Activated gamma-delta T cell (primary cell): ENCODE measurements at places on chromosomes 3 and 15.

DNA sequence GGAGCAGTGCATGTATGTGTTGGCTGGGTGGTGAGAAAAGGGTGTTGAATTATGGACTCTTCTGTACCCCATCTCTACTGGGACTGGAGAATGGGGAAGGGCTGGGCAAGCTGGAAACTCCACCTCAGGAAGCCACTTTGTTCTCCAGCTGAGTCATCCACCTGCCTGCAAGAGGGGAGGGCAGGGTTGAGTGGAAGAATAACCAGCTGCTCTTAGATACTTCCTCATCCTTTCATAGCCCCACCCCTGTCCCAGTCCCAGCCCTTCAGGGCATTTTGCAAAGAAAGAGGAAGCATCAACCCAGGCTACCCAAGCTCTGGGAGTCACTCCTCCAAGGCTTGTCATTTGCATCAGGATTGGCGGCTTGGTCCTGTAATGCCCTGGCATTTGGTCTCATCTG lies 33.1 kb downstream of the RAB11A start:
- DNase-seq: no peak

- DNase-seq: no peak
Measured at GRCh38 chr3:40120806-40121205, 188.7 kb upstream of the EIF1B start.

- no peak for DNase-seq
Measured at GRCh38 chr15:60172143-60172542, 168.0 kb downstream of the FOXB1 start.

DNA sequence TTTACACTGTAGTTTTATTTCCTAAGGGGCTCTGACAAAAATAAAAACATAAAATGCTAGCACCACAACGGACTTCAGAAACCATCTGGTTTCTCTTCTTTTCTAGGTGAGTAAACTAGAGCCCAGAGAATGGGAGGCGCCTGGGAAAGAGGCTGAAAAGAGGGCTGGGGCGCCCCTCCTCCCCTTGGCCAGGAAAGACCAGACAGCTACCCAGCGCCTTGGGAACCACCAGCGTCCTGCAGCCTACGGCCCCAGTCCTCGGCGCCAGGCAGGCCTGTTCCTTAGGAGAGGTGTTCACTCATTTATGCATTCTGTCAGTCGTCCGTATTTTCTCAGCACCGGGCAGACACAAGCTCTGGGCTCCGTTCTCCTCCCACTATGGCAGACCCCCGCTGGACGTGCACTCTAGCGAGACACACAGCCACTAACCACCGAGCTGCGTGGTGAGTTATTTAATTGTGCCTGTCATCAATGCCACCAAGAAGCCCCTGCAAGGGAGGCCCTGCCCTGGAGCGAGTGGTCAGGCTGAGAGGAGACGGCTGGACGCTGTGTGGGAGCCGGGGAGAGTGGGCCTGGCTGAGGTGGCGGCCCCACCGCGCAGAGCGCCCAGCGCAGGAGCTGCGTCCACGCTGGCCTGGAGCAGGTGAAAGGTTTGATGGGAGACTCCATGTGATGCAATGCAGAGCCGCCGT lies 294.4 kb downstream of the OCA2 start:
- no peak for DNase-seq

GRCh38 chr3:171646357-171647133 lies 163.7 kb downstream of the PLD1 start:
- no peak for DNase-seq

GRCh38 chr3:159897331-159898075 lies 91.1 kb upstream of the IL12A start:
- DNase-seq: no peak

GRCh38 chr15:28942046-28942445 lies 56.3 kb downstream of the APBA2 start:
- DNase-seq: peak; percentile 21

- no peak for DNase-seq
Measured at GRCh38 chr3:146092230-146092629, 68.8 kb downstream of the PLOD2 start.

GRCh38 chr15:74180881-74181602 lies 7.5 kb downstream of the ISLR start:
- DNase-seq: no peak

- DNase-seq: no peak
Measured at GRCh38 chr3:197000211-197000610, 29.4 kb downstream of the MELTF start.

DNA sequence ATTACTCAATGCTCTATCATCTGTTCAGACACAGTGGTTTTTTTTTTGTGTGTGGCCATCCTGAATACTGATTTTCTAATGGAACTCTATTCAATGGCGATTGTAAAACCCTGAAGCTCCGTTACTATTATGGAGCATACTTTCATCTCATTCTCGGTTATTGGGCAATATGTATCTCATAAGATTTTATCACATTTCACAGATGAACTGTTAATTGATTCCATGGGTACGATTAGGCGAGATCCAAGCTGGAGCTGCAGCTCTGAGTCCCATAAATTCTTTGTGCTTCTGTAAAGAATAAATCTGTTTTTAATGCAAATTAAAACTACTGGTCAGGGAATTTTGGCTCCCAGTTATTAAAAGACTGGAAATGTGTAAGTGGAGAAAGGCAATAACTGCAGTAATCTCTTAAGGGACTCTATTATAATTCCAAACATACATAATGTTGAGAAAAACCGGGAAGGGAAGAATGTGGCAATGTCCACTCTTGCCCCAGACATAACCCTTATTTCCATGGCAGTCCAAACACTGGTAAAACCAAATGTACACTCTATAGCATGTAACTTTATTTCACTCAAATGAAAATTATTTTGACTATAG lies 82.2 kb downstream of the GREM1 start:
- DNase-seq: no peak

DNA sequence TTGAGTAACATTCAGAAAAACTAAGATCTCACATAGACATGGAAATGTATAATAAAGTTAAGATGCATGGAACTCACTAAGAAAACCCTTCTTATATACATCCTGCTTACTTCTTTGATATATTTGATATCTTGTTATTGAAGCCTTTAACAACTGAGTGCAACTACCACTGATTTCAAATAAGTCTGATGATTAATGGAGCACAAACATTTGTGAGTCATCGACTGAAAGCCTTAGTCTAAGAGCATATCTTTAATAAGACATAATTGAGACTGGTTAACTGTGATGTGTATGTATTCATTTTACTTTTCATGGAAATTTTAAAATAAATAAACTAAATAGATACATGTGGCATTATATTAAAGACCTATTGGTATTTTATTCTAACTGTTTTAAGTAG lies 740.5 kb downstream of the EPHA3 start:
- DNase-seq: no peak
